ENCODE measurements at places on chromosomes 7 and 10.

DNA sequence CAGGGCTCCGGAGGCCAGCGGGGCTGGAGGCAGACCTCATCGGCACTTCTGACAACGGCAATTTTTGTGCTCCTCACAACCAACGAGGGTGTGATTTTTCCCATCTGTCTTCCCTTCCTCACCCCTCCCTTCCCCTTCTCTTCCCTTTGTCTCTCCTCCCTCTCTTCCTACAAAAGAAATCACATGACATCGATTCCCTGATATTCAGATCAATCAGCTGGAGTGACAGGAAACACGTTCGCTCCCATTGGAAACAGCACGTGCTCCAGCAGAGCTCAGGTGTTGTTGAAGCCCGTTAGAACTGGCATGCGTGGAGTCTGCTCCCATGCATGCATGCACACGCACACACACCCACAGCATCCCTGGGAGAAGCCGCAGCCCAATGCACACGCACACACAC is 222.4 kb downstream of the PTPRN2 start:
- no peak for DNase-seq
- no peak overlapping the region for H3K4me3 ChIP-seq
- H3K36me3 ChIP-seq, result no peaks in the 10 kb centered on the region
- H3K4me1 ChIP-seq, result no peaks in the 10 kb centered on the region

GRCh38 chr10:7968510-7969112 is 85.9 kb upstream of the GATA3 start:
- H3K4me1 ChIP-seq, result peaks cover 3% of the 10 kb centered on the region
- H3K27ac ChIP-seq, result no peak overlapping the region
- peaks cover 19% of the 10 kb centered on the region for H3K36me3 ChIP-seq
- H3K4me3 ChIP-seq, result no peak overlapping the region

GRCh38 chr10:69324583-69324982 is 46.3 kb downstream of the HK1 start:
- H3K4me3 ChIP-seq, result no peak overlapping the region
- H3K27ac ChIP-seq, result no peak overlapping the region
- DNase-seq, result no peak
- H3K36me3 ChIP-seq, result no peaks in the 10 kb centered on the region
- H3K27me3 ChIP-seq, result no peaks in the 10 kb centered on the region

DNA sequence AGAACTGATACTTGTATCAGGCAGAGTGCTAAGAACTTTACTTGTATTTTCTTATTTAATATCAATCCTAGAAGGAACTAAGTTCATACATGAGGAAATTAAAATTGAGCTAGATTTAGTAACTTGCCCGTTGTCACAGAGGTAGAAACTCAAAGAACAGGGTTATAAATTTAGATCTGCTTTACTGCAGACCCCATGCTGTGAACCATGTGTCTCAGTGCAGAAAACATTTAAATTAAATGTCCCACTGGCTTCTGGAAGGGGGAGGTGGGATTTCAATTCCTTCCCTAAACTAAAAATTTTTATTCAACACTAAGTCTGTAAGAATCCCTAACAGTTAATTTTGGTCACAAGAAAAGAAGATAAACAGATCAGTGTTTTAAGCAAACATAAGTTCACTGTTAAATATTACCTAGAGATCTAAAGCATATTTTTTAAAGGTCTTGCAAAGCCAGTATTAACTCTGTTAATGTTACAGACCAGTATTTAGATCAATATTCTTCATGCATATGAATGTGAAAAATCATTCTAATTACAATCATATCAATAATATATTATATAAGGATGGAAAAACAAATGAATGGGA is 23.1 kb downstream of the WASL start:
- no peaks in the 10 kb centered on the region for H3K36me3 ChIP-seq
- no peak for DNase-seq
- no peak overlapping the region for H3K27ac ChIP-seq
- H3K27me3 ChIP-seq, result no peaks in the 10 kb centered on the region
- no peak overlapping the region for H3K4me3 ChIP-seq

GRCh38 chr7:142913566-142913965 is 20.0 kb downstream of the TRPV5 start:
- no peak for DNase-seq
- H3K36me3 ChIP-seq, result no peaks in the 10 kb centered on the region
- H3K4me1 ChIP-seq, result peaks cover 20% of the 10 kb centered on the region
- H3K4me3 ChIP-seq, result no peak overlapping the region

DNA sequence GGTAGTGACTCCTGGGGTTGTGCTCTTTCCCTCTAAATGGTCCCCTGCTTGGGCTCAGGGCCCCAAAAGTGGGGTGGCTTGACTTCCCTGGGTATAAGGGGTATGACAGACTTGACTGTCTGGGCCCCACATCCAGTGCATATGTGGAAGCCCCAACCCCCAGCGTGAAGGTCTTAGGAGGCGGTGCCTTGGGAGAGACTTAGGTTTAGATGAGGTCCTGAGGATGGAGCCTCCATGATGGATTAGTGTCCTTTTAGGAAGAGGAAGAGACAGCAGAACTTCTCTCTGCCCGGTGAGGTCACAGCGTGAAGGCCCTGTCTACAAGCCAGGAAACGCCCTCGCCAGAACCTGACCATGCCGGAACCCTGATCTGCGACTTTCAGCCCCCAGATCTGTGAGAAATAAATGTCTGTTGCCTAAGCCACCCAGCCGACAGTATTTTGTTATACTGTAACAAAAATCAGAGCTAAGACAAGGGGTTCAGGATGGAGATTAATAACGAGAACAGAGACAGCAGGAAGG is 23.8 kb downstream of the PODXL start:
- H3K27me3 ChIP-seq, result no peaks in the 10 kb centered on the region
- H3K4me3 ChIP-seq, result no peak overlapping the region
- peak overlapping the region; percentile 13 for H3K27ac ChIP-seq
- peaks cover 20% of the 10 kb centered on the region for H3K4me1 ChIP-seq
- no peak for DNase-seq
- H3K36me3 ChIP-seq, result no peaks in the 10 kb centered on the region

DNA sequence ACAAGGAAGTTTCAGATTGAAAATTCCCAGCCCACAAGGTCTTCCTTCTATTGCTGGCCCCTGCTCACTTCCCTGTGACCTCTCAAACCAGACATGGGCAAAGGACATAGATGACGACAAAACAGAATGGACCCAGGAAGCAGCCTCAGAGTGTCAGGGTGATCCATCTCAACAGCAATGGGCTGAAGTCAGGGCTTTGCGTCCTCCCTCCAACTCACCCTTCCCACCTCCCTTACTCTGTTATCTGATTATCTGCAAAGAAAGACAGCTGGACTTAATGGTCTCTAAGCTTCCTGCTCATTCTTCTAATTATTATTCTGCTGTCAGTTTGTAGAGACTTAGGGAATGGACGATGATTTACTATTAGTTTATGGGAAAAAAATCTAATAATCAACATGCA is 115.9 kb downstream of the PIP4K2A start:
- H3K27me3 ChIP-seq, result no peaks in the 10 kb centered on the region
- no peak overlapping the region for H3K4me3 ChIP-seq
- DNase-seq, result no peak
- peaks cover 9% of the 10 kb centered on the region for H3K36me3 ChIP-seq

DNA sequence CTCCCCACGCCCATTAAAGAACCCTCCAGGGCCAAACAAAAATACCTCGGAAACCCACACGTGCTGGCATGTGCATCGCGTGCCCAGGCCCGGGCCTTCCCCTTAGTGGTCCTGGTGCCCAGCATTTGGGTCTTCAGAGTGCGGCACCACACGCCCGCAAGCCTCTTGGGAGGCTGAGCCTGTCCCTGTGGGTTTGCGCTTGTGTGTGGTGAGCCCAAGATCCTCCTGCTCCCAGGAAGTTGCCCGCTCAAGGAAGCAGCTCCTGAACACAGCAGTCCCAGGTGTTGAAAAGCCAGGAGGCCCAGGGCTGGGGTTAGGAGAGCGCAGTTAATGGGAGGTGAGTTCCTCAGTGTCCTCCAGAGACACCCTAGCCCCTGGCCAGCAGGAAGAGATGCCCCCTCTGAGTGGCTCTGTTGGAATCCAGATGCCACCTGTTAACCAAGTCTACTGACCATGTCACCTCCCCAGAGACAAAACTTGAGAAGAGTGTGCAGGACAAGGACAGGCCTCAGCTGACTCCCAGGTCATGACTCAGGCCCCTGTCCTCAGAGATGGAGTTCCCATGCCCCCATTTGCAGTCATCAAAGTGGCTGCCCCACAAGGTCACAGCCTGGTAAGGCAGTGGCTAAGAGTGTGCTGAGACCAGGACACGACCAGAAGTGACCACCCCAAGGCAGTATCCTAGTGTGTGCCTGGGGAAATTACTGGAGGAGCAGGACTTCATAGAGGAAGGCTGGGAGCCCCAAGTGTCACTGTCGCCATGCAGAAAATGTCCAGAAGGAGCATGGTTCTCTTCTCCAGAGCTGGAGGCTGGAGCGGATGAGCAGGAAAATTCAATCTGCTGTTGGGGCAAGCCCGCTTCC is 5.2 kb downstream of the FZD9 start:
- H3K27me3 ChIP-seq, result no peaks in the 10 kb centered on the region
- H3K27ac ChIP-seq, result no peak overlapping the region
- no peak overlapping the region for H3K4me3 ChIP-seq
- DNase-seq, result no peak
- H3K4me1 ChIP-seq, result no peaks in the 10 kb centered on the region

Measured in left lung (tissue), 14 donors.